Hematopoietic multipotent progenitor cell (in vitro differentiated cells): ENCODE measurements at places on chromosomes 4 and X.

- no peak for DNase-seq
Observed at GRCh38 chr4:80183250-80184052, 13.9 kb upstream of the PRDM8 start.

DNA sequence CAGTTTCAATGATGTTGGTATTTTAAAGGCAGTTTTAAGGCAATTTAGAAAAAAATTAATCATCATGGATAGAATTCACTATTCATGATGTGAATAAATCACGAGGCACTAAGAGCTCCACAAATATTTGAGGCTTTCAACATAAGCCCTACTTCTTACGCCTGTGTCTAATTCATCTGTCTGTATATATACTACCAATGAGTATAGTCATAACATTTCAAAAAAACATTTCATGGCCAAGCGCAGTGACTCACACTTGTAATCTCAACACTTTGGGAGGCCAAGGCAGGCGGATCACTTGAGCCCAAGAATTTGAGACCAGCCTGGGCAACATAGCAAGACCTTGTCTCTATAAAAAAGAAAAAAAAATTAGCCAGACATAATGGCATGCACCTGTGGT, 56.5 kb downstream of the FBXL5 start:
- DNase-seq = no peak

DNA sequence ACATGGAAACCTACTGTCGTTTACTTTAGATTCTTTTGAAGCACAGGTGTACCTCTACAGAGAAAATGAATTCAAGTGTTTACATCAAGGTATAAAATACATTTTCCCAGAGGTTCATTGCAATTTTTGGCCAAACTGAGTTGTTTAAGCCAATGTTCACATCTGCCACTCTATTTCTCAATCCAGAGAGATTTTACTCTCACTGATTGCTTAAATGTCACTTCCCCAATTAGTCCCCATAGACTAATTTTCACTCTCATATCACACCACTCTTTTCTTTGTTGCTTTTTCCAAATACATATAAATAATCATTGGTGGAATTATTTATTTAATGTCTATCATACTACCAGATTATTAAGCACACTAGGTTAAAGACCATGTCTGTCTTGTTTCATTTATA, 271.8 kb downstream of the PPP3CA start:
- no peak for DNase-seq

DNA sequence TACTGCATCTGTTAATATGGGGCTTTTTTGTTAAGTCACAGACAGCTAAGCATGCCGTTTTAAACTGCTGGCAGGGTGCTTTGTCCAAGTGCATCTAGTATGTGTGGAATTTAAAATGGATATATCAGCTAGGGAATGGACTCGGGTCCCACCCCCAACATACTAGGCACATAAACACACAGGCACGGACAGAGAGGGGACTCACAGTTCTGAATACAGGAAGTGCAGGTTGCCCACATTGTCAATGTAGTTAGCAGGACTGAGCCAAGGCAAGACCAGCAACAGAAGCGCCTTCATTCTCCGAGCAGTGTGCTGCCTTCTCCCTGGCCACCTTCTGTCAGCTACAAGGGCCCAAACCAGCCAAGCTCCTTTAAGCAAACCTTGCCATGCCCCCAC, 33.6 kb downstream of the LNX1 start:
- DNase-seq = no peak

- DNase-seq = no peak
Observed at GRCh38 chr4:163988391-163988790, 493.9 kb downstream of the TMA16 start.

DNA sequence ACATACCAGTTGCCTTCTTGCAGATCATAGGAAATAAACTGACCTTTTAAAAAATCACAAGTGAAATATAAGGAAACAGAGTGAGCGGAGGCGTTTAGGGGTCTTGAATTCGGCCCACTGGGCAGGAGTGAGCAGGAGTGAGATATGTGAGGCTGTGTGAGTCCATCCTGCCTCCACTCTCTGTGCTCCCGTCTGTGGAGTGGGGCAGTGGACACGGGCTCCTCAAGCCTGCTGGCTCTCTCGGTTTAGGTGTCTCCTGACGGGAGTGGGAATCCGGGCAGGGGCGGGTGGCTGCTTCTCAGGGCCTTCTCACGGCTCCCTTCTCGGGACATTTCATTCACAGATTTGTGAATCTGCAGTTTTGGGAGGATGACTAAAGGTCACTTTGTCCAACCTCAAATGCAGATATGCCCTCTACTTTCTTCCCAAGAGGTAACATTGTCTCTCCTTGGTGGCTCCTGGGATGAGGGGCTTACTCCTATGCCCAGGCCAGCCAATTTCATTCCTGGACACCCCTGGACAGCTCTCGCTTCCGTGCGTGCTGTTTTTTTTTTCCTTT, 27.6 kb downstream of the CYTL1 start:
- DNase-seq = no peak

- no peak for DNase-seq
Observed at GRCh38 chr4:113687067-113687718, 74.3 kb downstream of the CAMK2D start.

DNA sequence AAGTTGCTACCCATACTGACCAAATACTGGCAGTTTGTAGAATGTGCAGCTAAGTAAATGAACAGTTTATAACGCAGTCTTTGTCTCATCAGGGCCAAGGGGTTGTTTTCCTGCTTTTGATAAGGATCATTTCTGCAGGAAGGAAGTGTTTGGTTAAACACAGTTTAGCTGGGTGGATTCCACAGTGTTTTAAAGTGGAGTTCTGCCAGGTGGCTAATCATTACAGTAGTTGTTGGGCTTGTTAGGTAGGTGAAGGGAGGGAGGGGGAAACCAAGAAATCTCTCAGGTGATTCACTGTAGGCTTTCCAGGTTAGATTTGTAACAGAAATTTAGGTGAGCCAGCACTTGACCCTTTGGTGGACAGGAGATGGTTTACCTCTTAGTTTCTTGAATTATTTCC, 58.1 kb downstream of the FNIP2 start:
- DNase-seq = no peak

GRCh38 chr4:127000110-127000509, 632.6 kb upstream of the INTU start:
- DNase-seq = no peak

GRCh38 chr4:79147251-79147650, 178.6 kb downstream of the NAA11 start:
- no peak for DNase-seq

DNA sequence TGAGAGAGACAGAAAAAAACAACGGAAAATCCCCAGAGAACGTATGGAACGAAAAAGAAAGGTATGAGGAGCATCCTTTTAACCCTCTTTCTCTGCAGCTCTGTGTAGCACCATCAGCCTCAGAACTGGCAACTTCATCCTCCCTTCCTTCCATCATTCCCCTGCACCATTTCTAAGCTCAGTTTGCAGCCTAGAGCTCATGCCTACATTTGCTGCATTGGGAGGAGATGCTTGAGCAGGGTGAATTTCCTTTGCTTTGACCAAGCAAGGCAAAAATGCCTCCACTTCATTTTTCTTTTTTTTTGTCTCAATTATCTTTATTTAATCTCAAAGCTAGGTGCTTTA, 67.9 kb downstream of the ANK2 start:
- no peak for DNase-seq

DNA sequence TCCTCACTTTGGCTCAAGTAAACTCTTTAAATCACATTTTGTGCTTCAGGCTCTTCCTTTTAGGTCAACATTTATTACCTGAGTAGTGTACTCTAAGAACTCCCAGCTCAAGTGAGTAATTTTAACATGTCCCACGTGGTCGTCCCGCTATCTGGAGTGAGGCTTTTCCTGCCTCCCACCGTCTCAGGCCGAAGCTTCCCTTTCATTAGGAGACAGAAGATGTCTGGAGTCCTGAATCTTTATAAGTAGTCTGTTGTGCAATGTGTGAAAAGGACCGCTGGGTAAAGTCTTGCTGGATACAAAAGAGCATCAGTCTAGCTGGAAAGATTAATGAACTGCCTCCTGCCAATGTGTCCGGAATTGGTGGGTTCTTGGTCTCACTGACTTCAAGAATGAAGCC, 117.7 kb upstream of the NEIL3 start:
- no peak for DNase-seq

DNA sequence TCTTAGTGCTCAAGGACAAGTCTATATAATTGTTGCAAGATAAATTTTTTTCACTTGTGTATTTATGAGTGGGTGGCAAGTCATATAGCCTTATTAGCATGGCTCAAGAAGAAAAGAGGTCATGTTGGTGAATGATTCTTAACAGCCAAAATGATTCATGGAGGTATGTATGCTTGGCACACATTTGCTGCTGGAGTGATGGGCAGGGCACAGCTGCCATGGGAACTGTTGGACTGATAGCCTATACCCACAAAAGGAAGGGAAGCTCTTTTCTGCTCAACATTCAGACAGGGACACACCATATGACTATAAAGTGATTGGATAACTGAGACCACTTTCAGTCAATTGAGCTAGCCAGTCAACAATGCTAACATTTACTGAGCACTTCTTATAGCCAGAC, 46.8 kb upstream of the PITX2 start:
- no peak for DNase-seq

DNA sequence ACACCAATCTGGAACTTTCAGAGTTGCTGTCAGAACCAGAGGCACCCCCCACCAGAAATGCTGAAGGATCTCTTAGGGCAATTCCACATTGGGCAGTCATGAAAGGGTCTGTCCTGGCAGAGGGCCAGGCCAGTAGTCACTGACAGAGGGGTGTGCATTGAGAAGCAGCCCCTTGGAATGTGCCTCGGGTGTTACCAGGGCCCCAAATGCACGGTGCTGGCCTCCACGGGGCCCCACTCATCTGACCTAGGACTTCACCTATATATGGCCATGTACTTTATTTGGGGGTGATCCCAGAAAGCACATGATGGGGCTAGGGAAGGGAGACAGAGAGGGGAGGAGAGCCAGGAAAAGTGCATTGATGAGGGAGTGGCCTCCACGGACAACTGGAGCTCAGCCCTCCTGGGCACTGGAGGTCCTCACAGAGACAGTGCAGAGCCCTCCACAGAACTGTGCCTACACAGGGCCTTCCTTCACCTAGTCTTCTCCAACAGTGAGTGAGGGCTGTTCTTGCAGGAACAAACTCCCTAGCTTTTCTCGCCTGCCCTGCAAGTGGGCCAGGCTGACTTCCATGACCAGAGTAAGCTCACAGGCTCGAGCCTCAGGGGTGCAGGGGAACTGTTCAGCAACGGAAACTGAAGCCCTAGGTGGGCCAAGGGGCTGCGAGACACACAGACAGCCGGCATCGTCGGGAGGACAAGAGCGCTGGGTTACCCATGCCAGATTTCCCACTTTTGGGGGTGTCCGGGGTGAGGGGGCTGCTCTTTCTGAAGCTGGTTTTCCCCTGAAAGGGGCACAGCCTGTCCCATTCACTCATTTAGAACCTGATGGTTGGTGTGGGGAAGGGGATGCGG, 136.2 kb downstream of the HMX1 start:
- DNase-seq = no peak

GRCh38 chr4:183830438-183830985, 74.6 kb upstream of the STOX2 start:
- peak; percentile 20 for DNase-seq

DNA sequence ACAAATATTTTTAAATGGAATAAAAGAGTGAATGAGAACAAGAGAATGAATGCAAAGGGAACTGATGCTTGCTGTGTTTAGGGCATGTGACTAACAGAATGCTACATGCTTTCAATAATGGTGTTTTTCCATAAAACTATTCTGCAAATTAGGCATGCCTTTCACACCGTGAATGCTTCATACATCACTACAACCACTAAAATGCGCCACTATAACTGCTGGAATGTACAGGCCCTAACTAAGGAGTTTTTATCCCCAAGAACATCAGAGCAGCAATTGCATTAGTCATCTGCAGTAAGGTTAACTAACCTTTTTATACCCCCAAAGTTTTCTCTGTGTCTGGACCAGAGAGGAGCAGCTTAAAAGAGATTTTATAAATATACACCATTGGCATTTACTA, 190.4 kb downstream of the ARAP2 start:
- DNase-seq = no peak

DNA sequence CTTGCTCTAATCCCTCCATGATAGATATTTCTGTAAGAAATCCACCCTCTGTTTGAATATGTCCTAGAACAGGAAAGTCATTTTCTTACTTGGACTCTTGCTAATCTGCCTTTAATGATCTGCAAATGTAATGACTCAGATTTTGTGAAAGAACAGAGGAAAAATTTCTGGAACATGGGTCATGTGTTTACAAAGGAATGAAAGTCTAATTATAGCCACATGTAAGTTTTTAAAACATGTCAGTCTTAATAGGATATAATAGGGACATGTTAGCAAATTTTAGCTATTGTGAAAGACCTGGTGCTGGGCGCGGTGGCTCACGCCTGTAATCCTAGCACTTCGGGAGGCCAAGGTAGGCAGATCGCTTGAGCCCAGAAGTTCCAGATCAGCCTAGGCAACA, 47.6 kb downstream of the GRK4 start:
- DNase-seq = no peak

DNA sequence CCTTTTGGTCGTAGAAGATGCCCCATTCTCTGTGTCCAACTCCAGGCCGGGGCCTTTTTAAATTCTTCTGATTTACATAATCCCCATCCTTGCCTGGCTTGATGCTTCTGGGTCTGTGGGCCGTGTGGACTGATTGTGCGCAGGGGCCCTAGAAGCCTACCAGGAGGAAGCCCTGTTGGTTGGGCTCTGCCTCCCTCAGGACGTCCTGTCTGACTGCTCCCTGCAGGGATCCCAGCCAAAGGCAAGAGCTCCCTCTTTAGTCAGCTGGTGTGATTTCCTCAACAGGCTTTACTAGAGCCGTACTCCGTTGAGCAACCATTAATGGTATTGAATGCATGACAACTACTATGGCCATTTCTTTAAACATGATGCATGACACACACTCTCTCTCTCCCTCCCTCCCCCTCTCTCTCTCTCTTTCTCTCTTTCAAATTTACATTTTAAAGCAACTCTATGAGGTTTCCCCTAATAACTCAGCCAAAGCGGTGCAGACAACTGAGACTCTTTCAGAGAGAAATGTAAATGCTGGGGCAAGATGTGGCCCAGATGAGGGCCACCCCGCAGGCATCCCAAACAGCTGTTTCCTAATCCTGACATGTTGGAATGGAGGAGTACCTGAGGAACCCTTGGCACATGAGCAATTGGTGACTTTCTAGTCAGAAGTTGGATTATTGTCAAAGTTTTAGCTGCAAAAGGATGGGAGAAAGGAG, 117.3 kb downstream of the DRD5 start:
- peak; percentile 31 for DNase-seq

- DNase-seq = no peak
Observed at GRCh38 chr4:41992967-41993857, 2.9 kb downstream of the SLC30A9 start.

DNA sequence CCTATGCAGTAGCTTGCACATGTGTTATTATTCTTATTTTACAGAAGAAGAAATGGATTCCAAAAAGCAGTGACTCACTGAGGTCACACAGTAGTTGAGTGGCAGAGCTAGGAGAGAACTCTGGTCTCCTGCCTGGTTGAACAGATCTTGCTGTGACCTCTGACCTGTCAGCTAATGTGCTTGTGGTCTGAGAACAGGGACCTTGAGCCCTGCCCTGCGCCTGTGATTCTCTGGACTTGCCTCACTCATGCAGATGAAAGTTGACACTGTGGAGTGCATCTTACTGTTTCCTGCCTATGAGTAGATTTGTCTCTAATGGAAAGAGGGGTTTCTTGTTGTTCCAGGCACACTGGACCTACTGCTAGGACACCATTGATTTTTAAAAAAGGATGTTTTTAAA, 32.3 kb downstream of the ETNPPL start:
- DNase-seq = no peak

GRCh38 chr4:26839016-26839415, 21.6 kb upstream of the STIM2 start:
- no peak for DNase-seq
